ENCODE measurements at places on chromosomes 7 and 10.

DNA sequence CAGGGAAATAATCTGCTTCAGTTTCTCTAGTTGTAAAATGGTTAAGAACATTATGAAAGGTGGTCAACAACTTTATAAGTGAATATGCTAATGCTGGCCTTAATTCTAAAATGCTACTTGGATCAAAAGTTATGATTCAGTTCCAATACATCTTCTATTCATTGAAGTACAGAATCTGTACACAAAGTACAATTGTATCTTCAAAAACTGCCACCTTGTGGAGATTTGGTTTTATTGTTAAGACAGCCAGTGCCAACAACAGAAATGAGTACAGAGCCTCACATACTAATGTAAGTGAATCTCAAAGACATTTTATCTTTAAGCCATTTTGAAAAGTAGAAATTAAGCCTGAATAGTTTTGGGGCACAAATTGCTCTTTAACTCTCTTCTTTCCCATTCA is 194.0 kb downstream of the CFTR start:
- no peak for DNase-seq

- no peak for DNase-seq
Observed at GRCh38 chr10:30079408-30079807, 20.0 kb upstream of the JCAD start.

GRCh38 chr10:55629793-55630490 is 731.1 kb downstream of the ZWINT start:
- no peak for DNase-seq

DNA sequence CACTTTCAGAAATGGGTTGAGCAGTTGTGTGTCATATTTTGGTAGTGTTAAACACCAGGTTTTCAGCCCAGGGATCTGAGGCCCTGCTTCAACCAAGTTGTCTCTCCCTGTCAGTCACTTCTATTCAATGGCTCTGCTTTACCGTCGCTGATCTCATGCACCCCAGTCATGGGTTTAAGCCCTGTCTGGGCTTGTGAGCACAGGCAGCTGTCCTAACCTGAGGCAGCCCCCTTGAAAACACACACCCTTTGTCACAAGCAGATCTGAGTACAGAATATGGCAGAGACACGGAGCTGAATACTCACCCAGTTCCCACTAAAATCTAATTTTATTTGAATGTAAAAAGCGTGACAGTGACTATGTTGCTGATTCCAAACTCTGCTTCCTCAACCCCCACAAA is 110.6 kb upstream of the GLI3 start:
- DNase-seq: no peak

GRCh38 chr7:101239191-101239950 is 1.8 kb upstream of the CLDN15 start:
- DNase-seq: no peak

DNA sequence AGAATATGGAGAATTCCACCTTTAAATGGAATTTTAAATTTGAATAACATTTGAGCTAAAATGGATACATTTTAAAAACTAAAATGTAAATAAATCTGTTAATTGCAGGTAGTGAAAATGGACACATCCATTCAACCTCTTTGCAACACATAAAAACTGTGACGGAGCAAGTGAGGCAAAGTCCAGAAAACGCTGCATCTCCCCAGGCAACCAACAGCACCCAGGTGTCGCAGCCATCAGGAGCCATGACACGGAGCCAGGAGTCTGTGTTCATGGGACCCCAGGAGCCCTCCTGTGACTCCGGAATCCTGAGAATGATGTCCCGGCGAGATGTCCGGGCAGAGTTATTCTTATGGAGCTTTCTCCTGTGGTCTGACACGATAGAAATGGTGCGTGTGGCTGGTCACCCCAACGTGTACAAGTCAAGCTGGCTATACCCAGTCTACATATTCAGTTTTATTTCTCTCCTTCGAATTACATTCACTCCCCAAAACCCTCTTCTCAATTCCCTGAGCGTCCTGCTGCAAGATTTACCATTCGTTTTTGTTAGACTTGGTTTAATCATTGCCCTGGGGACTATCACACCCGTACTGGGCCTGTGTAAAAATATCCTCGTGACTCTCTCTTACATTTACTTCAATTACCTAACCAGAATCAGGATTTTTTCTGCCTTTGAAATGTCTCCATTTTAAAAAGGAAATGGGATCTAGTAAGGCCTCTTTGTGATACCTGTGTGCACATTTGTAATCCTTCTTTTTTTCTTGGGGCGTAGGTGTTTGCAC is 13.1 kb upstream of the MRC1 start:
- DNase-seq: no peak

DNA sequence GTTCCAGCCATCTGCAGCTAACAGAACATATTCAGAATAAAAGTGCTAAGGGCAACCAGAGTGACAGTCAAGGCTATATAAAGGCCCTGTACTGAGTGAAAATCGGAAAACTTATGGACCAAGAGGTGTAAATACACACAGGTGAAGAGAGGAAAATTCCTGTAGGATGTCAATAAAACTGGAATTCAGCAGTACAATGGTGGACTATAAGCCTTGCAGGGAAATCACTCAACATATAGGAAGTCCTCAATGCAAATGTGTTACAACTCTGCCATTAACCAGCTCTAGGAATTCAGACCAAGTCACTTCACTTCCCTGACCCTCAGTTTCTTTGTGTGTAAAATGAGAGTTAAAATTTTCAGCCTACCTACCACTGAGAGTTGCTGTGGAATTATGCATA is 7.7 kb downstream of the USP6NL start:
- no peak for DNase-seq

- no peak for DNase-seq
Observed at GRCh38 chr10:62687230-62687748, 117.2 kb upstream of the ADO start.

DNA sequence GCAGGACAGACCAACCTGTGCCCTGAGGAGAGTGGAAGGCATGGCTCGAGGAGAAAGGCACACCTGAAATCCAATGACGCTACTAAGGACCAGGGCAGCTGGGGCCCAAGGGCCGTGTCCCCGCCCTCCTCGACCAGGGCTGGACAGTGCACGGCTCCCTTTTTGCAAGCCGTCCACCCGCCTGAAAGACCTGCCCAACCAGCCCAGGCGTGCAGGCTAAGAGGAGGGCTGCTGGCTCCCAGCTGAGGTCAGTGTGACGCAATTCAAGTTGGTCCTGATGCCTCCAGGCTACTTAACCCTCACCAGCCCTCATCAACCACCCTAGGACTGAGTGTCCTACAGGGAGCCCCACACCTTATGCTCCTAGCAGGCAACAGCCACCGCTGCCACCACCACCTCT is 69.3 kb downstream of the DLG5 start:
- DNase-seq: no peak

- DNase-seq: no peak
Observed at GRCh38 chr10:25615926-25616325, 318.1 kb upstream of the MYO3A start.

GRCh38 chr10:72096115-72097000 is 8.0 kb upstream of the SPOCK2 start:
- DNase-seq: no peak

DNA sequence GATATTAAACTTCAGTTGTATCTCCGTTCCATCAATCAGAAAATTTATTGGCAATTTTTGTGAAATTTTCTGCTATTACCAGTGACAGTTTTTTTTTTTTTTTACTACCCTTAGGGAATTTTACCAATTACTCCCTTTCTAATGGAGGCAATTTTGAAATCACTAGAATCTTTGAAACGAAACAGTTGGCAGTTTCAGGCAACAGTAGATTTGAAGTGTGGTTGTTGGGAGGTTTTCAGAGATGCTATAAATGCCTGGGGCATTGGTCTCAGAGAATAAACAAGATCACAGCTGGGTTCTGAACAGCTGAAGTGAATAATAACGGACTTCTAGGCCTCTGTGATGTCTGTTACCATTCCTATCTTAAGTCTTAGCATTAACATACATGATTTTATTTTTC is 535.9 kb upstream of the POT1 start:
- DNase-seq: no peak

DNA sequence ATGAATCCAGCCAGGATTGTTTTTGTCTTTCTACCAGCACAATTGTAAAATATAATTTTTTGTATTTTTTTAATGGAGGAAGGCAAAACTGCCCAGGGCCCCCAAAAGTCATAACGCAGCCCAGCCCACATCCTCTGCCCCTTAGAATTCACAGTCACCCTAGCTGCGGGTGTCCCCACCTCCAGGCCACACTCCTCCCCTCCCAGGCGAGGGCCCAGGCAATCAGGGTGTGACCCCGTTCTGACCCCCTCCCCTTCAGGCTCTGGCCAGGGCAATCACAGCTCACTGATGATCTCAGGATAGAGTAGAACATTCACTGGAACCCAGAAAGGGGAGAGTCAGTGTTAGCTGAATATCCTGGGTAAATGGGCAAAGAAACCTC is 92.0 kb upstream of the MACROH2A2 start:
- no peak for DNase-seq

DNA sequence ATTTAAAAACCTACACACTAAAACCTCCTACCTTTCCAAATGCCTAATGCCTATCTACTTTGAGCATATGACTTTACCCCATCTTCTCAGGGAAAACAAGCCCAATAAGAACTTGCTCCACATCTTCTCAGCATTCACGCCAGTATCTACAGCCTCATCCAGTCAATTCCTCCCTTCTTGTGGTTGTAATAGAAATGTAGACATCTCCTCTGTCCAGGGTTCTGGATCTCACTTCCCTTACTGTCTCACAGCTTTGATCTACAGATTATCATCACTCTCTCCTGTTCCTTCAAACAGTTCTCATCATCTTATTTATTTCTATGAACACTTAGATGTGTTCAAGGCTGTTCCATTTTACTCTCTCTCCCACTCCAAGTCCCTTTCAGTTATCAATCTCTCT is 70.4 kb upstream of the NOBOX start:
- no peak for DNase-seq

DNA sequence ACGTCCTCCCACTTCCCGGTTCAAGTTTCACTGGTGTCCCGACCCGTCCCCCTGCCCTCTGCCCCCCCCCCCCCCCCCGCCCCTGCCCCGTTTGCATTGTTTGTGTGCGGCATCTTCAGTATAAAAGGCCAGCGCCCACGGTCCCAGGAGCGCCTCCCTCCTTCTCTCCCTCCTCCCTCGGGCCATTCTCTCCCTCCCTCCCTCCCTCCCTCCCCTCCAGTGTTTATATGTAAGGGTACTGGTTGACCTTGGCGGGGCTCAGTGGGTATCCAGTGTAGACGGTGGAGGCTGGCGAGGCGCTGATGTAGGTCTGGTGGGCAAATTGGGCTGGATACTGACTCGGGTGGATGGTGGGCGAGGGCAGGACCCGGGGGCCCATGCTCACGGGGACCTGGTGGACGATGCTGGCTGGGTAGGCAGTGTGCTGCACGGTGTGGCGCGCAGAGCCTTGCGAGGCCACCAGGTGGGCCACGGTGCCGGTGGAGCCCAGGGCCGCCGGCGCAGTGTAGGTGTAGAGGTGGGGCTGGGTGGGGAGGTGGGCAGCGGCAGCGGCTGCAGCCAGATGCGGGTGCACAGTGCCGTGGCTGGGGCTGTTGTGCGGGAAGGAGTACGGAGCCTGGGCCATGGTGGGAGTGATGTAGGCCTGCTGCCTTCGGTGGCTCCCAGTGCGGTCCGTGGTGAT is 49.4 kb downstream of the CLEC2L start:
- DNase-seq: no peak

DNA sequence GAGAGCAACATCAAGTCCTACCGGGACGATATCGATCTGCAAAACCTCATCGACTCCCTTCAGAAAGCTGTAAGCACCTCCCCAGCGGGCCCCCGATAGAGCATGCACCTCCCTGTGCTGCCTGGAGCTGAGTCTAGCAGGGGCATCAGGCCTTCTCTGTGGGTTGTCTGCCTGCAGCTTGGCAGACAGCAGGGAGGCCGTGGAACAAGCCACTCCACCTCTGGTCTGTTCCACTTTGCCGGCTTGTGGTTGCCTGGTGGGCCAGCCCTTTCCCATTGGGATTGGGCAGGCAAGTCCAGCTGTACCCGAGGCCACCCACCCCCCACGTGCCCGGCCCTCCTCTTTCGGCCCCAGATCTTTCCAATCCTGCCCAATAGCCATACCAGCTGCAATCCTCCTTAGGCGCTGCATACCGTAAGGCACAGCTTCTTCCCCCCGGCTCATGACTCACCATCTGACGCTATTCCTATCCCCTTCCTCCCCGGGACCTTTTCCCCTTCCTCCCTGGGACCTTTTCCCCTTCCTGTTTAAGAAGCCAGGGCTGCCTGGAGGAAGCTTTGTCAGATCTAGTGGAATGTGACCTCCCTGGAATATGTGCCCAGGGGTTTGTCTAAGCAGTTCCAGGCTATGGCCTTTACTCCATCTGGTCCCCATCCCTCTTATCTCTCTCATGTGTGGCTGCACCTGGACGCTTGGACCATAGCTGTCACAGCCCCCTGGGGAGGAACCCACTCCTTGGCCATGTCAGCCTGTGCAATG is 28.1 kb upstream of the SH2D4B start:
- no peak for DNase-seq

GRCh38 chr10:52558090-52558489 is 214.5 kb downstream of the MBL2 start:
- DNase-seq: no peak

GRCh38 chr7:17651863-17652385 is 288.4 kb downstream of the SNX13 start:
- DNase-seq: peak; percentile 90

GRCh38 chr7:77464589-77464988 is 48.4 kb upstream of the GSAP start:
- DNase-seq: no peak

- DNase-seq: no peak
Observed at GRCh38 chr7:125871431-125871830, 941.8 kb upstream of the POT1 start.

DNA sequence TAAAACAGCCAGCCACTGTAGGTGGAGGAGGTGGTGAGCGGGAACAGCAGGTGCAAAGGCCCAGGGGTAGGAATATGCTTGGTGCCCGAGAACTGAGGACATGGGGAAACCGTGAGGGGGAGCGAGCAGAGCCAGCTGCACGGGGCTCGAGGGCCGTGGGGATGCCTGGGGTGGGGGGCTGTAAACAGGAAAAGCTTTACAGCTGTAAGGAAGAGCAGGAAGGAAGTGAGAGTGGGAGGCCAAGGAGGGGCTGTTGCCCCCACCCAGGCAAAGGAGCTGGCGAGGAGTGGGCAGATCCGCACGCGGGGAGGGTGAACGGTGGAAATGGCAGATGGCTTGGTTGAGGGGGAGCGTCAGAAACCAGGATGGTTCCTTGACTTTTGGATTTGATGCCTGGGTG is 34.4 kb downstream of the ZMIZ1 start:
- no peak for DNase-seq

- peak; percentile 41 for DNase-seq
Observed at GRCh38 chr7:43612599-43613589, 30.0 kb downstream of the STK17A start.

GRCh38 chr7:50783801-50784507 is 1.3 kb upstream of the GRB10 start:
- DNase-seq: no peak

- no peak for DNase-seq
Observed at GRCh38 chr10:112631501-112632400, 184.7 kb downstream of the VTI1A start.

Measured in AG09309 (cell line).